Activated CD4-positive, alpha-beta T cell treated with anti-CD3 and anti-CD28 coated beads, Interleukin-2, amount 50 U/mL, for 1 hour (primary cell): ENCODE measurements at places on chromosomes 4 and X.

GRCh38 chrX:129495900-129496299, 27.4 kb downstream of the SMARCA1 start:
- no peak for DNase-seq

DNA sequence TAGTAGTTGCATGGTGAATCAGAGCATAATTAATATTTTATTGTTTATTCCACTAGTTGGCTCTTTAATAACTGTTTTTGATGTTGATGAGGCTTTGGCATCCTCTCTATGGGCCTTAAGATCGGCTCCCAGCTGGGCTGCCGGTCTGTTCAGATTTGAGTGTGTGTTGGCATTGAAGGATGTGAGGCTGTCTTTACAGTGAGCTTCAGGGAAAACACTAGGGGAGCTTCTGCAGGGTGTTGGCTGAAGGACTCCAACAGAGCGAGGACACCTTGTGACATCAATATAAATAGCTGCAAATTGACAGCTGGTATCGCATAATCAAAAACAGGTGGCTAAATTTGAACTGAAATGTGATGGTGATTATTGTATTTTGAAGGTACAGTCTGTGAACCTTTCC, 322.0 kb downstream of the FSTL5 start:
- DNase-seq: no peak

GRCh38 chr4:88158489-88159228, at the start of gene ABCG2:
Gene ABCG2, minus strand, starts transcription at chr4:88158639. Its CDS starts 18,644 bp downstream, at chr4:88139995.
- peak; percentile 9 for DNase-seq

- DNase-seq: no peak
Measured at GRCh38 chr4:177478496-177478895, 36.3 kb upstream of the AGA start.

GRCh38 chr4:136012220-136012619, 1520.1 kb downstream of the PCDH18 start:
- no peak for DNase-seq

DNA sequence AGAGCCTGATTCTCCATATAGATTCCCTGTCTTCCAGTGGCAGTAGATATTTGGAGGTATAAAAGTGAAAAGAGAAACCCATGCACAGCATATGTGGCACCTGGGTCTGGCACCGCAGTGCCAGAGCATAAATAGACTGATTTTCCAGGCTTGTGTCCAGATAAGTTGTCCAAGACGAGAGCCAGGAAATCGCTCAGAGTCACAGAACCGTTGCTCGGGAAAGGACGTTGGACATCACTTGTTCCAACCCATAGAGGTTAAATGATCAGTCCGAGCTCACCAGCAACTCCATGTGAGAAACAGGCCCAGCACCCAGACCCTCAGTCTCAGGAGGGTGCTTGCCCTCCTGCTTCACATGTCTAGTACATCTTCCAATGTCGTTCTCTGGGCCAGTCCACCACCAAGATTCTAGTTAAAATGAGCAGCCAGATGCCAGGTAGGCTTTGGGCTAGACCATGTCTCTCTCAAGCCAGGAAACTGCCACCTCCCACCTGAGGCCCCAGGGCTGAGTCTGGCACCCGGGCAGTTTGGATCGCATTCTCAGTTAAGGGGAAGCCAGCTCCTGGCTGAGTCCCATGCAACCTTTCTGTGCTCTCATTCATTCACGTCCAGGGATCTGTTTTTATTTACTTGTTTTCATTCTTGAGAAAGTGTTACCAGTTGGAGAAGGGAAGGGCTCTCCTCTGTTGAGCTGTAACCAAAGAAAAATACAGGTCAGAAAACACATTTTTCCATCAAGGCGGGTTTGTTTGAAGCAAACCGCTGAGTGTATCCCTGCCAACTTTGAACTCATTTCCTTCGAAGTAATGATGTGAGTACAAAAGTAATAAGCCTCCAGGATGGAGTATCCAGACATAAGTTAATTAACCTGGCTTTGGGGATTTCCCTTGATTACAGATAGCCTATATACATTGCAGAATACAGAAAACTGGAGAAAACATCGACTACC, 91.7 kb downstream of the PHOX2B start:
- DNase-seq: no peak

DNA sequence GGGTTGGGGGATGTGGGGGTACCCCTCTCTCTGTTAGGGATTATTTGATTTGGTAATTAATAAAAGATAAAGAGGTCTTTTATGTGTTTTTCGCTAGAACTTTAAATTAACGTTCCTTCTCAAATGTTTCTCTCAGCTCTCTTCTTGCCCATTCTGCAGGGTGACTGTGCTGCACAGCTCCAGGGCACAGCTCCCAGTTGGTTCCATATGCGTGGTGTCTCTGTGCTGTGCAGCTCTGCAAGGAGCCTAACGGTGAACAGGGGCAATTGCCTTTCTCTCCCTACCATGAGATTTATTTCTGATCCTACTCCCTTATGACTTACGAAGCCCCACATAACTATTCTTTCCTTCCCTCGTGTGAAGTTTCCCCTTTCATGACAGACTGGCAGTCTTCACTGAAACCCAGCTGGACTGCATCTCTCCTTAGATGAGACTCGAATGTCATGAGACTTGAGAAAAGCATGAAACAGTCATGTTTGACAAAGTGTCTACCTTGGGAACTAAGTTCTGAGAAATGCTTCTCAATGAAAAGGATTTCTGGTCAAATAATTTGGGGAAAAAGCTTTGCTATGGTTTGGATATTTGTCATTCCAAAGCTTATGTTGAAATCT, 50.2 kb upstream of the SPRY1 start:
- DNase-seq: no peak

DNA sequence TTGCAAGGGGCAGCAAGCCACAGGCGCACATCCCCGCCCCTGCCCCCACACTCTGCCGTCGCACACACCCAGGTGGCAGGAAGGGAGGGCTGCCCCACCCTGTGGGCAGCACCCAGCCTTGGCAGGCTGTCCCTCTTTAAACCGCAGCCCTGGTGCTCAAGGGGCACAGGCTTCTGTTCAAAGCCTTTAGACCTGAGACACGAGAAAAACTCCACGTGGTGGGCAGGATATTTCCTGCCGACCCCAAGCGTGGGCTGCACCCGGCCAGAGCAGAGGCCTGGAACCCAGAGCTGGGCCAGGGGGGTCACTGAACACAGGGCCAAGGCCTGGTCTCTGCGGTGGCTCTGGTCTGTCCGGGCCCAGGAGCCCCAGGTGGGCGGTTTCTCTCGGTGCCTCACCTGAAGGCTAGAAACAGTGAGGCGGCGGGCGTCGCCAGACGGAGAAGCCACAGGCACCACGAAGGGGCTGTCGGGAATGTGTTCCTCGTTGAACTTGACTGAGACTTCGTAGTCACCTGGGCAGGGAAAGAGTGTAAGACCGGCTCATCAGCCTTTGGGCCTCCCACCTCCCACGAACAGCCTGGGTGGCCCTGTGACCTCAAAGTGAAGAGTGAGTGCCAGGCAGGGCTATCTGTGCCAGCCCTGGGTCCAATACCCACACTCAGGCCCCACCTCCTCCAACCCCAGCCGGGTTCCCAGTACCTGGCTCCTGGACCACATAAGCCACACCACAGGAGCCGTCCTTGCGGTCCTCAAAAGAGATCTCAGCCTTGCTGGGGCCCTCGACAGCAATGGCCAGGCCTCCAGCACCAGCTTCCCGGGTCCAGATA, 23.0 kb downstream of the FLNA start:
- DNase-seq: peak; percentile 32

GRCh38 chrX:101656817-101657216, 2.8 kb downstream of the ARMCX2 start:
- DNase-seq: no peak

- DNase-seq: no peak
Measured at GRCh38 chr4:13912966-13913365, 285.4 kb upstream of the BOD1L1 start.

- DNase-seq: no peak
Measured at GRCh38 chrX:10109695-10110094, 47.1 kb upstream of the CLCN4 start.

DNA sequence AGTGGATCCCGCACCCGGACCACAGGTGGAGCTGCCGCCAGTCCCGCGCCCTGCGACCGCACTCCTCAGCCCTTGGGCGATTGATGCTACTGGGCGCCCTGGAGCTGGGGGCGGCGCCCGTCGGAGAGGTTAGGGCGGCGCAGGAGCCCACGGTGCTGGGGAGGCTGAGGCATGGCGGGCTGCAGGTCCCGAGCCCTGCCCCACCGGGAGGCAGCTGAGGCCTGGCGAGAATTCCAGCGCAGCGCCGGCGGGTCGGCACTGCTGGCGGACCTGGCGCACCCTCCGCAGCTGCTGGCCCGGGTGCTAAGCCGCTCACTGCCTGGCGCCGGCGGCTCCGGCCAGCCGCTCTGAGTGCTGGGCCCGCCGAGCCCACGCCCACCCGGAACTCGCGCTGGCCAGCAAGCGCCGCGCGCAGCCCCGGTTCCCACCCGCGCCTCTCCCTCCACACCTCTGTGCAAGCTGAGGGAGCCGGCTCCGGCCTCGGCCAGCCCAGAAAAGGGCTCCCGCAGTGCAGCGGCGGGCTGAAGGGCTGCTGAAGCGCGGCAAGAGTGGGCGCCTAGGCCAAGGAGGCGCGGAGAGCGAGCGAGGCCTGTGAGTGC, 1256.5 kb downstream of the STIM2 start:
- no peak for DNase-seq

DNA sequence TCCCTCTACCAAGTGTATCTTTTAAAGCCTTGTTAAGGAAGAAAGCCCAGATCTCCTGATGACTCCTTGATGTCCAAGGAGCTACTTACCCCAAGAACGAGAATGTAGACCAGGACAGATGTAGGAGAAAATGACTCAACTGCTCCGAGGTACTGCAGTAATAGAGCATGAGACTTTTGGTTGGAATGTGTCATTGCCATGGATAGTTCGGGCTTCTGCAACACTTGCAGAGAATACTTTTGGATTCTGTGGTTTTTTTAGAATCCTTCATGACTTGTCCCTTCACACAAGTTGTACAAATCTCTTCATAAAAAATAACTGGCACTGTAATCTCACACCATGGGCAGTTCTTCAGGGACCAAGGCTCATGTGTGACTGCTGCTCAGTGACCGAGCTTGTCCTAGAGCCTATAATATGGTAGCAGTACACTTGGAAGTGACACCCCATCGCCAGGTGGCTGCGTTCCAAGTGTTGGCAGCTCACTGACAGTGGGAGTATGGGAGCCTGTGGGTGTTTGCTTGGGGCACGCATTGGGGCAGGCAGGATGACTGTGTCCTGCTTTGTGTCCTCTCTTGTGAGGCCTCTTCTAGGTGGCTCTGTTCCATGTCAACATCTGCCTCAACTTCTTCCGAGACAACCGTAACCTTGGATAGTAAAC, 87.9 kb upstream of the WDR1 start:
- DNase-seq: no peak

- no peak for DNase-seq
Measured at GRCh38 chrX:69031971-69032391, 133.3 kb downstream of the PJA1 start.

DNA sequence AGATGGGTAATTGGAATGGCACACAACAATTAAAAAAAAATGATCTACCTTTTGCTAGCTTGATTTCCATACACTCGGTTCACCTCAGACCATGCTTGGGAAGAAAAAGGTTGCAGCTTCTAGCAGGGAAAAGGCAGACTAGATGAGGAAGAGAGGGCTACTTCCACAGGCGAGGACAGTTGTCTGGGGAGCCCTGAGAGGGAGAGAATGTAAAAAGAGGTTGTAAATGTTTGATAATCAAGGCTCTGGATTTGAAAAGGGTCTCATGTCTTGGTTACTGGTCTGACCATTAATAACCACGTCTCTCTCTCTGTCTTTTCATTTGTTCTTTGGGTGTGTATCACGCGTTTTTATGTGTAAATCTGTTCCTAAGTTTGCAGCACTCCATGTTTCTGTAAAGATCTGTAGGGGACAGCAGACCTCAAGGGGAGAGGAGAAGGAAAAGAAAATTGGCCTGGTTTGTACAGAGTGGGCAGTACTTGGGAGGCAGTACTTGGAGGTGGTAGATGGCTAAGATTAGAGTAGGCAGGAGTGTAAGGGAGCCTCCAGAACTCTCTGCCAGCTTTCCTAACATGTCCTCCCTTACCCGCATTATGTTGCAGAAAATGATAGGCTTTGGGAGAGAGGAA, 750 bp downstream of the ARMCX5 start:
- DNase-seq: no peak

DNA sequence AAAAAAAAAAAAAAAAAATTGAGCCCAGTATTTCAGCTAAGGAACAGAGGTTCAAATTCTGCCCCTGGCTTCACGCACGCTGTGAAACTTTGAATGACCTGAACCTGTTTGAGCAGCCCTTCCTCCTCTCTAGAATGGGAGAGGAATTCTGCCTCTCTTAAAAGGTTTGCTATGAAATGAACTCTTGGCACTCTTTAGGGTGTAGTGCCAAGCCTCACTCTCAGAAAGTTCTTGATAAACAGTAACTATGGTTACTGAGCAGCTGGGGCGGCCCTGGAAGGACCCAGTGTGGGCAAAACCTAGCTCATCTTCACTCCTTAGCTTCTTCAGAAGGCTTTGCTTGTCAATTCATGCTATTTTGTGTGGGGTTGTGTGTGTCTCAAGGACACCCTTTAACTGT, 73.7 kb downstream of the GEMIN8 start:
- no peak for DNase-seq

- no peak for DNase-seq
Measured at GRCh38 chr4:166839615-166840251, 394.6 kb downstream of the SPOCK3 start.

GRCh38 chr4:93529692-93530372, 298.7 kb upstream of the ATOH1 start:
- no peak for DNase-seq

DNA sequence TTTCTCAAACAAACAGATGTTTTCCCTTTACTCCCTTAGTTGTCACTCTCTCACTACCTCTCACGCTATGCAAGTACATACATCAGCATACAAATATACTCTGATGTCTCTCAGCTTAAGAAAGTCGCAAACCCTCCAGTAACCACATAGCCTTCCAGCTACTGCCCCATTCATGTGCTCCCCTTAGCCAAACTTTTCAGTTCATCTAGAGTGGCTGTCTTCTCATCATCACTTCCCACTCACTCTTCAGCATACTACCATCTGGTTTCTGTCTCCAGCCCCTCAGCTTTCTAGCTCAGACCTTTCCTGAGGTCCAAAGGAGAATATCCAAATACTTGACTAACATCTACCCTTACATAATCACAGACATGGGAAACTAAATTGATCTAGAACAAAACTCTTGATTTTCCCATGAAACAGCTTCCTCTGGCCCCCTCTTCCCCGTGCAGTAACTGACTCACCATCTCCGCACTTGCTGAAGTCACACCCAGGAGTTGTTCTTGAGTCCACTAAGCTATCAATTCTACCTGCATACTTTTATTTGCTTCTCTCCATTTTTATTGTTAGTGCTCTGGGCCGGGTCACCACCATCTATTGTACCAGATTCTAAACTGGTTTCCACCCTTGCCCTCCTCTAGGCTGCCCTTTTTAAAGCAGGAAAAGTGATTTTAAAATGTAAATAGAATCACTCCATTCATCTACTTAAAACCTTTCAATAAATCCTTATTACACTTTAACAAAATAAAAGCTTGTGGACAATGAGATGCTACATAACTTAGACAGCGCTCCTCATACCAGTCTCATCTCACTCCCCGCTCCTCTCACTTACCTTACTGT, 57.2 kb downstream of the CASP6 start:
- DNase-seq: no peak

DNA sequence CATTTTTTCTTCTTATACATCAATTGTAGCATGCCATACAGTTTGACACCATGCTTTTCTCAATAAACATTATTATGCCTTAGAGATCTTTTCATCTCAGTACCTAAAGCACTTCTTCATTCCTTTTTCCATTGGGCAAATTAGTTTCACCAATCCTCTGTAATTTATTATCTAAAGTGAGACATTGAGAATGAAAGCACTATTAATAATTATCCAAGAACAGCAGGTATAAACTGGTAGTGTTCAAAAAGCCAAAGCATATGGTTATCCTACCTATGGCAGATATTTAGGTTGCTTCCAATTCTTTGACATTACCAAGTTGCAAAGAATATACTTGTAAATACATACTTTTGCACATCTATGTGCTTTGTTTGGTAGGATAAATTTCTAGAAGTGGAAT, 15.6 kb downstream of the LAMTOR3 start:
- DNase-seq: no peak
